ENCODE measurements at places on chromosomes 11 and 22.

GRCh38 chr22:43167001-43167589, 15.7 kb downstream of the TSPO start:
- no peak for DNase-seq

GRCh38 chr22:24059793-24060192, 48.7 kb downstream of the CABIN1 start:
- no peak for DNase-seq

DNA sequence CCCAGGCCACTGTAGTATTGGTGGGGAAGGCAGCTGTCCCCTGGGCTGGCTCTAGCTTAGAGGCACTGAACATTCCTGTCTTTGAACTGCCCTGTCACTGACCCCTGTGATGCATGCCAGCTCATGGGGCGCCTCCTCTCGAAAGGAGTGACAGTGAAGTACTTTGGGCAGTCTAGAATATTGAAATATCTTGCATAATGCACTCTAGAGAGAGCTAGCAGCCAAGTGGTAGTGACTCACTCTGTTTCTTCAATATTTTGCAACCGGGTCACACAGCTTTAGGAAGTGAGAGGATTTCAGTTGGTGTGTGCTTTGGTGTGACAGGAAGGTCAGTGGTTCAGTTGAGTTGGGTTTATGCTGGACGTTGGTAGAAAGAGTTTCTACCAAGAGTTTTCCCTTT, 35.5 kb upstream of the ST14 start:
- DNase-seq: no peak

DNA sequence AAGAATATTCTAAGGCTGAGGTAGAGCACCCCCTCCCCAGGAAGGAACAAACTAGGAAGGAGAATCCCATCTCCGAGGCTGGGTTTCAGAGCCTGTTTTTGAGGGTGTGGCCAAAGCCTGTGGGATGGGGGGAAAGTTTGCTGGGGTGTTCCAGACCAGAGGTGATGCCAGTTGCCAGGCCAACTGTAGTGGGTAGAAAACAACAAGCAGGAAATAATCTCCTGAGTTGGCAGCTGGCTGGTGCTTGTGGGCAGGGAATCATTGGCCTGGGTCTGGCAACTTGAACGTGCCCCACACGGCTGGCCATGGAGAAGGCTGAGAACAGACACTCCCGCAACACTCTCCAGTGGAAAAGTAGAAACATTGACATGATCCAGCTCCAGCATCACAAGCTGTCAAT, 385.6 kb downstream of the ETS1 start:
- DNase-seq: no peak

DNA sequence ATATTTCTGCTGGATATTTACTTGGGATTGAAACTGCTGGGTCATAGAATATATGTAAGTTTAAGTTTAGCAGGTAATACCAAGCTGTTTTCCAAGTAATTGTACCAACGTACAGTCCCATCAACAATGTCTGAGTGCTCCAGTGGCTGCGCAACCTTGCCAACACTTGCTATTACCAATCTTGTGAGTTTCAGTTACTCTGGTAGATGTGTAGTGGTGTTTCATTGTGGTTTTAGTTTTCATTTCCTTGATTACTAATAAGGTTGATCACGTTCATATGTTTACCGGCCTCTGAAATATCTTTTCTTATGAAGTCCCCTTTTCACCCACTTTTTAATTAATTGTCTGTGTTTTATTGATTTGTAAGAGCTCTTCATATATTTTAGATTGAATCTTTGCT, 370.6 kb upstream of the CADM1 start:
- peak; percentile 74 for DNase-seq

DNA sequence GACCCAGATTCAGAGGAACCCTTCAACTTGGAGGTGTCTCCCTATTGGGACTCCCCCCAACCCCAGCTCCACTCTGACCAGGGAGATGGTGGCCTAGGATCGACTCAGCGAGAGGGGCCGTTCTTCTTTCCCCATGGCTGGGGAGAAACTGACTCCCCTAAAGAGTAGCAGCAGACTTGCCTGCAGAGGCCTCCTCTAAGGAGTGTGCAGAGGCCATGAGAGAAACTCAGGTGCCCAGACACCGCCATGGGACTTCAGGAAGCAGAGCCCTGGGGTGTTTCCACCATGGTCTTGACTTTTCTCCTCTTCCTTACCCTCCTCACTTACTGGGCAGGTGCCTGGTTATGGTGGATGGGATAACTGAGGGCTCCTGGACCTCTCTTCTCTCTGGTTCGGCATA, 2.6 kb upstream of the TOP3B start:
- no peak for DNase-seq

DNA sequence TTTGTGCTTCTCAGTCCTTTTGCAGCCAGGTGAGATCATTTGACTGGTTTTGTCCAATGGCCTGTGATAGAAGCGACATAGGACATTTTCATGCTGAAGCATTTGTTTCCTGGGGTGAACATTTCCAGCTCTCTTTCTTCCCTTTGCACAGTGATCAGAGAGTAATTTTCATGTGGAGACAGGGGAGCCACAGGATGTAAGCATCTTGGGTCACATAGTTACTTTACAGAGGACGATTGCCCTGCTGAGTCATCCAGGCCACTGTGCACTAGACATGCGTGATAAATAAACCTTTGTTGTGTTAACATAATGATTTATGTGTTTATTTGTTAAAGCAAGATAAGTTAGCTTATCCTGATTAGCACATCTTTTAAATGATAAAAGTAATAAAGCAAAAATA, 263.5 kb upstream of the CCDC179 start:
- DNase-seq: no peak

DNA sequence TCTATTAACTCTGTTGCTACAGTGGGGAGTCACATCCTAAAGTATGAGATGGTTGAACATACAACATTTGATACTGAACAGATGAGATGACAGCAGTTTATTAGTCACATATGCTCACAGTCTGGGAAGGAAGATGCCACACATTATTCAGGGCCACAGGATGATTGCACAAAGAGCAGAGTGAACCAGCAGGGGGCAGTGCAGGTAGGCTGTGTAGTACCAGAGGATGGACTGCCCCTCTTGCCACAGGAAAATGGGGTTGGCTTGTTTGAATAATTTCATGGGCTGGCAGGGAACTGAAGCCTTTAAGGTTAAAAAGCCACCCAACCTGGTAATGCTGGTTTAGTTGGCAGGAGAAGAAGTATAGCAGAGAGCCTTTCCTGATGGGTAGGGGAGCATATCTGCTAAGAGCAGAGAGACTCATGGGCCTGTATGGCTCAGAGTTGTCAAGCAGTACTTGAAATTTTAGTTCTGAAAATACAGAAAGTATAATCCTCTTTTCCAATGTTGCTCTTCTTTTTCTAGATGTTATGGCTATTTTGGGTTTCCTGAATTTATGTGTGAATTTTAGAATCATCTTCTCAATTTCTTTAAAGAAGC, 180.4 kb upstream of the B3GAT1 start:
- DNase-seq: no peak

GRCh38 chr11:13649619-13650018, 18.8 kb upstream of the FAR1 start:
- DNase-seq: no peak

DNA sequence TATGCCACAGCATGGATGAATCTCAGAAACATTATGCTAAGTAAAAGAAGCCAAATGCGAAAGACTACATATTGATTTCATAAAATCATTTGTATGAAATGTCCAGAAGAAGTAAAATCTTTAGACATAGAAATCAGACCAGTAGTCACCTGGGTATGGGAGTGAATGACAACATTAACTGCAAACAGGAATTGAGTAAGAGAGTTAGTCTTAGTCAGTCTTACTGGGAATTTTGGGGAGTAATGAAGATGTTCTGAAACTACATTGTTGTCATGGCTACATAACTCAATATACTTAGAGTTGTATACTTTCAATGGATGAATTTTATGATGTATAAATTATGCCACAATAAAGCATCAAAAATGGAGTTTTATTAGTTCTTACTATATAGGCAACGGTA, 107.8 kb upstream of the CHORDC1 start:
- no peak for DNase-seq

DNA sequence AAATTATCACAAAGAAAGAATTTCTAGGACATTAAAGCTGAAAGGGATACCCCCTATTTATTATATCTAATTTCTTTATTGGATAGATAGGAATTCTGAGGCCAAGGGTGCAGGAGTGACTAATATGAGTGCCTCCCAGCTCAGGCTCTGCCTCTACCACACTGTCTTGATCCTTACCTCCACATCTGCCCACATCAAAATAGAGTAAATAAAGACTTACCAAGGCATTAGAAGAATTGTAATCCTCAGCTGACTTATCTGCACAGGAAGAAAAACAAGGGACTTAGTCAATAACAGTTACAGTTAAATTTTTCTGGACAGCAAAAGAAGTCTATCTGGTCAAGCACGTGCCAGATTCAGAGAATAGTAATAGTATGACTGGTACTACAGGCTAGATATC, 72.6 kb upstream of the GDPD4 start:
- no peak for DNase-seq

DNA sequence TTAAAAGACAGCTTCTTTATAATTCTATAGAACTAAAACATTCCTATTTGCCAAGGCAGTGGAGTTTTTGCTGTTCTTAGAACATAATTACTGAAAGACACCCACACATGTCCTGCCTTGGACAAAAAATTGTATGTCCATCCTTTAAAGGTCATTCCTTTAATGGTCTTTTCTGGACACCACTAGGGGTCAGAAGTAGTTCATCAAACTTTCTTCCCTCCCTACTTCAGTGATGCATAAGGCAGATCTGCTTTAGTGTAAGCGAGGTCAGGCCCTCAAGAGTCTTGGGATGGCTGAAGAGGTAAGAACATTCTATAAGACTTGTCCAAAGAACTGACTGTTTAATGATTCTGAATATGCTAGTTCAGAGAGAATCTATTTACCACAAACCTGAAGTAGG, 4.3 kb upstream of the OR51V1 start:
- no peak for DNase-seq

Data from GM12878 (cell line).